T-helper 1 cell (primary cell): ENCODE measurements at places on chromosomes 4 and X.

DNA sequence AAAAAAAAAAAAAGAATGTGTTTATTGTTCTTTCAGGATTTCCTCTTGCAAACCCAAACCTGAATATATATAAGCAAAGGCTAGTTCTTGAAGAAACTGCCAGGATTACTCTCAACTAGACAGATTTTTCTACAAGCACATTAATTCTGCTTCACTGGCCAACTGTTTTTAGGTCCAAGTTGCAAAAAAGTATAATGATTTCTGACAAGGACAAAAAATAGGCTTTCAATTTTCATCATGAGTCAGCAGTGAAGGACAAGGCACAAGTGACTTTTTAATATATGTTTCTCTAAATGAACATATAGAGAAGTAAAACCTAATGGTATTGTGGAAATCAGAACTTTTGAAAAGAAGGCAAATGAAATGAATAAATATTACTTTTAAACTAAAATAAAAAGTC is 73.7 kb downstream of the ELOVL6 start:
- DNase-seq = no peak

DNA sequence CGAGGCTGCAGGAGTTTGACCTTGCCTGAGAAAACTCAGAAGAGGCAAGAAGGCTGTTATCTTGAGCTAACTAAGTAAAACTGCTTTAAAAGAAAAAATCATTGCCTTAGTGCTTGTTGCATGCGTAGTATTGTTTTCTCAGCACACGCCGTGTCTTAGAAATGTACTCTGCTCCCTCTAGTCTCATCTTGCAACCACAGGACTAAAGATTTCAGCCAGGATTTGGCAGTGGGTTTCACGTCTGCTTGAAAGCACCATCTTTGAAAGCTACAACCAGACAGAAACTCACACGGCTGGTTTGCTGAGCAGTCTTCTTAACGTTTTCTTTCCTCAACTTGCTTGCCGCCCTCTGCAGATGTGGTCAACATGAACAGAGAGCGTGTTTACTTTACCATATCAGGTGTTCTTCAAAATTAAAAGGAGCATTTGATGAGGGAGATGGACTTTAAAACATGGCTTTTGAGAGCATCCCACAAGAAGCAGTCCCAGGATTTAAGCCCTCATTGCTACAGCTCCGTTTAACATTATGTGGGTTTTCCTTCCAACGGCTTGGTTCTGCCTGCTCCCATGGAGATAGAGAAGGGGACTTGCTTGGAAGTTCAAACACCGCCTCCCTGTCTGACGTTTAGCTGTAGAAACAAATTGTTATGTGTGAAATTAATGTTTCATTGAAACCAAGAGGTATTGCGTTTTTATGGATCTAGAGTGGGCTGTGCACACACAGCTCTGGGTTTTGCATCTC is 3.4 kb downstream of the SORCS2 start:
- DNase-seq = no peak

DNA sequence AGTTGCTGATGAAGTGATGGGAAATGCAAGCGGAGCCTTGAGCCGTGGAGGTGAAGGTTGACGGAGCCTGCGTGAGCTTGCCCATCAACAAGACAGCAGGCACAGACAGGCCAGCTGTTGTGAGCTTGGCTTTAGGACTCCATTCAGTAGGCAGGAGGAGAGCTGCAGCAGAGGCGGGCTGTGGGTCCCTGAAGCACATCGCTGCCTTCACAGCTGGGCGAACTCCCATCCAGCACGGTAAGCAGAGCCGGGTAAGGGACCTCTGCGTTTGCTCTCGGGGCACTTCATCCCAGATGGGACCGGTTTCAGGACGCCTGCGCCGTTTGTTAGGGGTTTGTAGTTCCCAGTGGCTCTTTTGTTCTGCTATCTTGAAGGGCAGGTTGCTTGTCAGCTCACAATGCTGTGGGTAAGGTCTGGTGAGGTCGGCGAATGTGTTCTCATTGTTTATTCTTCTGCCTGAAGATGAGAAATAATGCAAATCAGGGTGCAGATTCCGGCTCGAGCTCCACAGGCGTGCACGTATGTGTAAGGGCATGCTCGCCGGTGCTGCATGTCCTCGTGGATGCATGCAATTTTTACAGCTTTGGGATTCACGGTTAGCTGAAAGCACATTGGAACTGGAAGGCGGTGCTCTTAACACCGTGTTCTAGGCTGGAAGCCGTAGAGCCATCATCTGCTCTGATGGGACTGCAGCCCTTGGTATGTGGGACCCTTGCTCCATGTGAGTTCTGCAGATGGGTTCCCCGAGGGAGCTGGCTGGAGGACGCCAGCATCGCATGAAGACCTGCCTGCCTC is 54.6 kb upstream of the CLDN34 start:
- DNase-seq = no peak

DNA sequence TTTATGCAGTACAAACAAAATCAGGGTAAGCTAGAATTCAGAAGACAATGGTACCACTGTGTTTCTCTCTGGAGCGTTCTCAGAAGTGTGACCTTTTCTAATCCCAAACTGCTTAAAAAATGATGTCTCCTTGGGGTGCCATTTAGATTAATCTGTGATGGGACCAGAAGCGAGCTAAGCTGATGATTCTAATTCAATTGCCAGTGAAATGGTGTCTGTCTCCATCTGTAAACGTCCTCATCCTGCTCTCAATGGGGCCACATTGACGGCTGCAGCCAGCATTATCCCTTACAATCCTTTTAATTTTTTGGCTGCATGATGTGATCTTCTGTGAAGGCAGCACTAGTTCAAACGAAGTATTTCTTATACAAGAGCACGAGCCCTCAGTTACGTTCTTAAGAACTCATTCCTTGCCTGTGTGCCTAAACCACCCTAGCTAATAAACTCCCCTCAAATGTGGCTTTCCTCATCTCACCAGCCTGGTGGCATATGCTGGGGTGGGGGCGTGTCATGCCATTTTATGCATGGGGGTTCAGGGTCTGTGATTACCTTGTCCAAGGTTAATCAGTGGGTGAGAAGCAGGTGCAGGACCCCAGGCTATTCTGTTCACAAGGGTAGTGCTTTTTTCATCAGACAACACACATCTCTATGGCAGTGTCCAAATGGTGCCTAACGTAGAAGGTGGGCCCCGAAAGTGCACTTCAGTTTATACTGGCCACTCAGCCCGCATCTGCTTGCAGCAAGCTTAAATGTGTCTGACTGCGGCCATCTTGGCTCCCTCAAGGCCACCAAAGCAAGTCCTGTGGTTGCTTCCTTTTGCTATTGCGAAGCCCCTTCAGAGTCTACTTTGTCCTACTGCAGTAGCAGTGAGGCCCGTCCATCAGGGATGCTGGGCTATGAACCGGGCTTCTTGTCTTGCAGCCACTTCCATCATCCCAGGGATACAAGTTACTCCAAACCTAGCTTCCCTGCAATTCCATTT is 45.7 kb upstream of the SLC2A9 start:
- no peak for DNase-seq

DNA sequence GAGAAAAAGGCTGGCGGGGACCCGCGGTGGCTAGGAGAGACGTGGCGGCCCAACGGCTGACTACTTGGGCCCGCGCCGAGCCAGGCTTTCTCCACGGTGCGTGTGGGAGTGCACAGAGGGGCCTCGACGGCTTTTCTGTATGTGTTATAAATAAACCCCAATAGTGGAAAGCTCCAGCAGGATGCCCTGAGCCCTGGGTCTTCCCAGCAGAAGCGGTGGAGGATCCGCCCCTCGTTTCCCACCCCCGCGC is 268 bp upstream of the PRRG1 start:
- no peak for DNase-seq

DNA sequence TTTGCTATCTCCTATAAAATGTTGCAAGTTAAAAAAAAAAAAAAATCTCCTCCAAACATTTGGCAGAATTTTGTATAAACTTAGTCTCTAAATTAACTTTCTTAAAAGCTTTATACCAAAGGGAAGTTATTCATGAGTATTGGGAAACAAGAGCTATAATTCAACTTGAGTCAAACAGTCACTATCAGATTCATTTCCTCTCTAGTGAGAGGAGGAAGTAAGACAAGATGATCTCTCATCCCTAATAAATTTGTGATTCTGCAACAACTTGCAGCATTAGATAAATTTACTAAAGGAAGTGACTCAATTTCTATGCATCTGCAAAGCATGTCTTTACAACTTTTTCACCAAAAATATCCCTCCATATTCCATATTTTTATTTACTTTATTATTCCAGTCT is 135.4 kb upstream of the GNPDA2 start:
- no peak for DNase-seq

GRCh38 chr4:52993771-52994170 is 131.7 kb downstream of the RASL11B start:
- DNase-seq = no peak

DNA sequence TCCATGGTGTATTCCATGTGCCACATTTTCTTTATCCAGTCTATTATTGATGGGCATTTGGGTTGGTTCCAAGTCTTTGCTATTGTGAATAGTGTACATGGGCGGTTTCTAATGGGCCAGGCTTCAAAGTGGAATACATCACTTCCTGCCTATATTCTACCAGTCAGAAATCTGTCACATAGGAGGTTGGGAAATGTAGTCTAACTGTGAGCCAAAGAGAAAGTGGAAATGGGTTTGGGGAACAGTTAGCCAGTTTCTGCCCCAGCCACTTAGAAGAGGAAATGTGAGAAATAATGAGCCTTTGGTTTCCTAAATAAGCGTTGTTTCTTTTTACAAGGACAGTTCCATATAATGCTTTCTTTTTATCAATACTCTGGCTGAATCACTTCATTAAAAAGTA is 85.1 kb upstream of the AP1S2 start:
- DNase-seq = no peak

DNA sequence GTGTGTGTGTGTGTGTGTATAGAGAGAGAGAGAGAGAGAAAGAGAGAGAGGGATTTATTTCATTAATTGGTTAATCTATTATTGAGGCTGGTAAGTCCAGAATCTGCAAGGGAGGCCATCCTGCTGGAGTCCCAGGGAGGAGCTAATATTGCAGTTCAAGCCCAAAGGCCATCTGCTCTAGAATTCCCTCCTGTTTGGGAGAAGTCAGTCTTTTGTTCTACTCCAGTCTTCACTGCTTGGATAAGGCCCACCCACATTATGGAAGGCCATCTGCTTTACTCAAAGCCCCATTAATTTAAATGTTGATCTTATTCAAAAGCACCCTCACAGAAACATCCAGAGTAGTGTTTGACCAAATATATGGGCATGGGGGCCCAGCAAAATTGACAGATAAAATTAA is 317.5 kb upstream of the RASGEF1B start:
- DNase-seq = no peak

- no peak for DNase-seq
Observed at GRCh38 chrX:119735467-119735866, 22.9 kb upstream of the SOWAHD start.

- no peak for DNase-seq
Observed at GRCh38 chrX:144738246-144738645, 509.1 kb upstream of the SPANXN1 start.

GRCh38 chr4:139791681-139792080 is 126.1 kb downstream of the MGST2 start:
- no peak for DNase-seq

DNA sequence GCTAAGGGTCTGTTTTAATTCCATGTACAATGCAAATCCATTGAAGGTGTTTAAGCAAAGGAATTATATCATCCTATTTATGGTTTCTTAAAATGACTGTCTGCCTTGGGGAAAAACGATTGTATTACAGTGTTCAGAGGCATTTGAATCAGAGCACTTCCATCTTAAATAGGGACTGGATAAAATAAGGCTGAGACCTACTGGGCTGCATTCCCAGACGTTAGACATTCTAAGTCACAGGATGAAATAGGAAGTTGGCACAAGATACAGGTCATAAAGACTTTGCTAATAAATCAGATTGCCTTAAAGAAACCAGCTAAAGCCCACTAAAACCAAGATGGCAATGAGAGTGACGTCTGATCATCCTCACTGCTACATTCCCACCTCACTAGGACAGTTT is 1167.2 kb upstream of the PABPC4L start:
- DNase-seq = no peak

DNA sequence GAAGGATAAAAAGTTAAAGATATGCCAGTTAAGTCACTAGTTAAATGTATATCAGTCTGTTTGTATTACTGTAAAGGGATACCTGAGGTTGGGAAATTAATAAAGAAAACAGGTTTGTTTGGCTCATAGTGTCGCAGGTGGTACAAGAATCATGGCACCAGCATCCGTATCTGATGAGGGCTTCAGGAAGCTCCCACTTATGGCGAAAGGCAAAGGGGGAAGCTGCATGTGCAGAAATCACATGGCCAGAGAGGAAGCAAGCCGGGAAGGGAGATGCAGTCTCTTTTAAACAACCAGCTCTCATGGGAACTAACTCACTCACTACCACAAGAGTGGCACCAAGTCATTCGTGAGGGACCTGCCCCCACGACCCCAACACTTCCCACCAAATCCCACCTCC is 91.9 kb upstream of the SH3RF1 start:
- no peak for DNase-seq

DNA sequence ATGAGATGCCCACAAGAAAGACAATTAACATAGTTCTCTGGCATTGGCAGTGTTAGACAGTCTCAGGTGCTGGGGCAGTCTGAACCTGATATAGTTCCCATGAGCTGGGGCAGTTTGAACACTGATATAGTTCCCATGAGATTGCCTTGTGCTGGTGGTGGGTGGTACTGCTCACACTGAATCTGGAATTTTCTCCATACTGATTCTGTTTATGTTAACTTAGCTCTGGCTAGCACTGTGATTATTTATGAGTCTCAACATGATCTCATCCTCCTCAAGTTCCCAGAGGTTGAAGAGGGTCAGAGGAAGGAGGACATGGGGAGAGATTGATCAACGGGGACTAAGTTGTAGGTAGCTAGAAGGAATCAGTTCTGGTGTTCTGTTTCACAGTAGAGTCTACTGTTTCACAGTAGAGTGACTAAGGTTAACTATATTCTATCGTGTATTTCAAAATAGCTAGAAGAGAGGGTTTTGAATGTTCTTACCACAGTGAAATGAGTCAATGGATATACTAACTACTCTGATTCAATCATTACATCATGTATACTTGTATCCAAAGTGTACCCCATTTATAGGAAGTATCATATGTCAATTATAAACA is 379.9 kb downstream of the ADAM29 start:
- DNase-seq = no peak

DNA sequence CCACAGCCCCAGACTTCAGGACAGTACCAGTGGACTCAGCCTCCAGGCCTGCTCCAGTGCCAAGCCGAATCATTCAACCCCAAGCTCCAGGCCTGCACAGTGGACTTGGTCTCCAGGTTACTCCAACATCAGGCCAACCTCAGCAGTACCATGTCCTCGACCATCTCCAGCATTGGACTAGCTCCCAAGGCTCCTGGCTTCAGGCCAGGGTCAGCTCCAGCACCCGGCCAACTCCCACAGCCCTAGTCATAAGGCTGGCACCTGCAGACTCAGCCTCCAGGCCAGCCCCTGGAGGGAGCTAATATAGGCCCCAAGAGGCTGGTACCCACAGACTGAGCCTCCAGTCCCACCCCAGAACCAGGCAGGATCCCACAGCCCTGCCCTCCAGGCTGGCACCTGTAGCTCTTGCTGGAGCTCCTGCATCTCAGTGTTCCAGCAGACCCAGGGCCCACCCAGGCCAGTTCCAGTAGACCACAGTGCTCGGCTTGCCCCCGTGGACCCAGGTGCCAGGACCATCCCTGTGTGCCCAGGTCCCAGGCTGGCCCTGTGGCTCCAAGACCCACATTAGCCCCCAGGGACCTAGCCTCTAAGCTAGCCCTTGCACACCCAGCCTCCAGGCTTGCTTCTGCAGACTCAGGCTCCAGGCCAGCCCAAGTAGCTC is 25.6 kb downstream of the ZMAT1 start:
- no peak for DNase-seq
